ENCODE measurements at places on chromosomes 2 and 18.

DNA sequence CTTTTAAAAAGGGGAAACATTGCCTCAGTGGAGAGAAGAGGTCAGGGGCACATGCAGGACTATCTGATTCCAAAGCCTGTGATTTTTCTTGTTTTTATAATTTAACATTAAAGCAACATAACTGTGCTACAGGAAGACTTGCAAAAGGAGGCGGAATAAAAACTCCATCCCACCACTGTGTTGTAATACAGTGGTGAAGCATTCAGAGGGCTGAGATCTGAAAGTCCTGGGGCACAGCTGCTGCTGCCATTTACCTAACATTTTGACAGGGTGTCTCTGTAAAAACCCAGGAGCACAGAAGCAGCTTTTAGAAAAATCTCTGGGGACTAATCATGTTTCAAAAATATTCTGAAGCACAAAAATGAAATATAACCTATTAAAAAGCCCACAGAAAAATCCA is 97.6 kb downstream of the GRB14 start:
- peak; percentile 34 for DNase-seq

DNA sequence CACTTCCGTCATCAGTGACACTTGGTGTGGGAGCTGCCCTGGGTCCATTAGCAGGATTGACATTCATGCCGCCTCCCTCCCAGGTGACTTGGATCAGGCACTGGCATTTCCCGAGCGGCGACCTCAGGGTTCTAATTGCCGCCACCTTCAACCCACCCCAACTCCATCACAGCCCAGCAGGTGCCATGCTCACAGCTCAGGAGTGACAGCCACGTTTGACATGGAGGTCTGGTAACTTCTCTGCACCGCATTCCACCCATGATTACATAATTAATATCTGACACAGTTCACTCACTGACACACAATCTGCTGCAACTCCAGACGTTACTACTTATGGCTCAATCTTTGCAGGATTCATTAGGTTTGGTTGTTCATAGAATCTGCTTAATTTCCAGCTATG is 450.9 kb upstream of the MYT1L start:
- no peak for DNase-seq

GRCh38 chr18:44719519-44720060 is 38.9 kb downstream of the SETBP1 start:
- DNase-seq: no peak

GRCh38 chr2:32969444-32970162 is 22.9 kb downstream of the LTBP1 start:
- DNase-seq: no peak

DNA sequence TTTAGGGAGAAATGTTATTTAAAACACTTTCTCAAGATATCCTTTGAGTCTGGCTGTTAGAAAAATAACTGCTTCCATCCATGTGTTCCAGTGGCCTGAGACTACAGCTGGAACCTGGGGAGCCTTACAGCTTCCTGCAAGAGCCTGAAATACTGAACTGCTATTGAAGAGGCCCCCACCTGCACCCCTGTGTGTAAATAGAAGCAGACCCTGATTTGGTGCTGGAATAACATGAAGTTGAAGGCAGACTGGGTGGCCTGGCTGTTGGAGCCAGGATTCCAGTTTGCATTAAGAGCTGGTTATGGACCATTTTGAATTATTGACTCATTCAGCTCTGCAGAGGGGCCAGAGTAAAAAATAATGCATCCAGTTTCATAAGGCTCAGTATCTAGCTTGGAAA is 61.9 kb downstream of the DIS3L2 start:
- DNase-seq: peak; percentile 28

GRCh38 chr2:183564726-183565125 is 440.5 kb downstream of the NUP35 start:
- no peak for DNase-seq

DNA sequence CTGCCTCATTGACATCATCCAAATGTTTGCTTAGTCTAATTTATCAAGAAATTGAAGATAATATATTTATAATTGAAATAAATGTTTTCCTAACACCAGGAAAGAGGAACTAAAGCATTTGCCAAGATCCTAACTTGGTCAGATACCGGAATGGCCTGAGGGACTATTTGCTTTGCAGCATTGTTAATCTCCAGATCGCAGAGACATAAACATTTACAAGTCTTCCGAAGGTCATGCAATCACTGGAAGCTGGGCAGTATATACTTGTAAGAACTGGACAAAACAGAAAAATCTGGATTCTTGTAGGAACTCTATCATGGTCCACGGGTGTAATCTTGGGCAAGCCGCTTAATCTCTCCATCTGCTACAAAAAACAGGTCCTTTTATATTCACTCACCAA is 42.2 kb downstream of the CYBRD1 start:
- DNase-seq: no peak

GRCh38 chr18:22189449-22190166 is 20.2 kb downstream of the GATA6 start:
- no peak for DNase-seq

DNA sequence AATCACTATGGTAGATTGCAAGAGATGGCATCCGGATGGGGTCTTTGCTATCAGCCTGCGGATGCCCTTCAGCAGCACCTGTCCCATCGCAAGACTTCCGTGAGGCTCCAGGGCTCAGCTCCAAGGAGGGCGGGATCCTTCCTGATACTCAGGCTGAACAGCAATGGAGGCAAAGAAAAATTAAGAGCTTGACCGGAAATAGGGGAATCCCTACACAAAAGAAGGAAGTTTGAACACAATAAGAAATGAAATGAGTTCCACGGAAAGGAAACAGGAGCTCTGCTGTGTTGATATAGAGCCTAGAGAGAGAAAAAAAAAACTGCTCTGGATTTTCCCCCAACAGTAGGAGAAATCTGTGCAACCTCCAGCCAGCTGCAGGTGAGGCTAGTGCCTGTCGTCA is 91.9 kb downstream of the ARL4C start:
- DNase-seq: no peak

GRCh38 chr2:236888794-236889780 is 196.6 kb upstream of the COPS8 start:
- DNase-seq: no peak

GRCh38 chr2:215619989-215620388 is 184.1 kb upstream of the FN1 start:
- no peak for DNase-seq

GRCh38 chr2:218832520-218832919 is 917 bp upstream of the PRKAG3 start:
- peak; percentile 45 for DNase-seq

DNA sequence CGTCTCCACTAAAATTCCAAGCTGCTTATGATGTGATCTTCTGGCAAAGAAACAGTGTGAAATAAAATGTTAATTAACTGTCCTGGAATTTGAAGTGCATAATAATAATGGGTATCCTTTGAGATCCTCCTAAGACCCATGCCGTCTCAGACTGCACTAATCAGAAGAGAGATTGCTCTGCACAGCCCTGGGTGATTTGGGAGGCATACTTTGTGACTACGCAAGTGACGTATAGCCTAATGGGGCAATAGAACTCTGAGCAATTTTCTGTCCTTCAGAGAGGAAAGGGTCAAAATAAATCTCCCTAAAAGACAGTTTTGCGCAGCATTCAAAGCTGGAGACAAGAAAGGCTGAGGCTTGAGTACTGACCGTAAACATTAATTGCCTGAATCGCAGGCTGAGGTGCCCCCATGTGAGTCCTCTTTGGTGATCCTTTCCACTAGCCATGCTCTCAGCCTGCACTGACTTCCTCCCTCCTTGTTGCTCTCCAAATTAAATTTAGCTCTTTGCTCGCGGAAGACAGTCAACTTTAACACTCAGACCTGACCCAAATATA is 76.0 kb downstream of the DPP4 start:
- DNase-seq: no peak

DNA sequence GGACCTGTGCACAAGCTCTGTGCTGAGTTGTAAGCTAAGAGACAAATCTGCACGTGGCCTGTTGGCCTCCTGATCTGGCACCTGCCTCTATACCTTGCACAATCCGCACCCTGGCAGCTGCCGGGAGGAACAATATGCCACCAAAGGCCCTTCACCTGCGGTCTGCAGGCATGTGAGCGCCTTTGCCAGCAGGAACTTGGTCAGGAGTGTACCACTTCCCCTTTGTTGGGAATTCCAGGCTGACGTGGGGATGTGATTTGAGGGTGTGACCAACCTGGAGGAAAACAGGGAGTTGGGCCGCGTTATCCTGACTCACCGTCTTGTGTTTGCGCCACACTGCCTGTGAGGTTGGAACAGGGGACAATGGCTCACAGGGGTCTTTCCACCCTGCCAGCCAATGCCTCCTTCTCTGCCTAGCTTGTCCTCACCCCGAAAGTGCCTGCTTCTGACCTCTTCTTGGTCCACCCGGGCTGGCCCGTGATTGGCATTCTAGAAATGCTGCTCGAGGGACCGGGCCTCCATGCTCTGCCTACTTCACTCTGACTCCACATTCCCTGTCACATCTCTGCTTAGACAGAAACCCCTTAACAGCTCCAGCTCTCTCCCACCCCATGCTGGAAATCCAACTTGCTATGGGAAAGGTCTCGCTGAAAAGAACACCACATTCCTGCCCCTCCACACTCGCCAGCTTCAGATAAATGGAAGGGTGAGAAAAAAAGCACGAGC is 67.1 kb upstream of the MAP4K4 start:
- DNase-seq: no peak

GRCh38 chr2:124112966-124113365 is 87.9 kb downstream of the CNTNAP5 start:
- no peak for DNase-seq

GRCh38 chr18:53838746-53839145 is 385.7 kb downstream of the MBD2 start:
- no peak for DNase-seq

- no peak for DNase-seq
Observed at GRCh38 chr18:13032173-13032572, 41.0 kb downstream of the CEP192 start.

GRCh38 chr2:158212301-158212700 is 110.6 kb downstream of the UPP2 start:
- DNase-seq: no peak

- no peak for DNase-seq
Observed at GRCh38 chr2:84487298-84487996, 28.4 kb upstream of the SUCLG1 start.

GRCh38 chr2:18123577-18123976 is 245.1 kb downstream of the KCNS3 start:
- no peak for DNase-seq

- no peak for DNase-seq
Observed at GRCh38 chr18:51575171-51575570, 377.7 kb upstream of the MEX3C start.

- no peak for DNase-seq
Observed at GRCh38 chr18:59873641-59874040, 26.2 kb upstream of the PMAIP1 start.

DNA sequence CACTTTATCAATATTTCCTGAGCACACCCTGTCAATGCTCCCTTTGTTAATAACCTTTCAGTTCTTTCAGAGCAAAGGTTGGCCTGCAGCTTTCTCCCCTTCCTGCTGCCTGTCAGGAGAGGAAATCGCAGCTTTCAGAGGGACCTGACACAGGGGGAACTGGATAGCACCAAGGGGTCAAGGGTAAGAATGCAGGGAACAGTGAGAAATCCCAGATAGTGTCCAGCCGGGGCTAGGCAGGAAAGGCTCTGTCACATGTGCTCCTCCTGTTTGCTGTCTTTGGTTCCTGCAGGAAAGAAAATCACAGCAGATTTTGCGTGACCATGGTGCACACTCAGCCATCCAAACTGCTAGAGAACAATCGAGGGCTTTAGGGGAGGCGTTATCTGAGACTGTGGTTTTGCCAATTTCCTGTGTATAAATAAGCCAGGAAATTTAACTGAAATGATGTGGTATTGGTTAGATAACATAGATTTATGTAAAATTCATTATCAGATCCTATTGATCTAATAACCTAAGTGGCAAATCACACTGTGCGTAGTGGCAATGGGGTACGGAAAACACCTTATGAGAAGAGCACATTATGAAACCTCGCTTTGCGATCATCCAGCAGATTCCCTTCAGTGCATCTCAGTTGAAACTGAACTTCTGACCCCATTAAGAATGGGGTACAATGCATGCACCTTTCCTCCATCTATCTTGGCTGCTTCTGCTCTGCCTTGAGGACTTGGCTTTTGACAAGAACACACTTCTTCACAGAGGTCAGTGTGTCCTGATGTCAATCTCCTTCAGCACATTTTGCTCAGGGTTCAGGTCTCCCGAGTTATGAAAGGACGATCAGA is 178.0 kb downstream of the ICOS start:
- DNase-seq: peak; percentile 28

GRCh38 chr2:12796657-12797056 is 79.9 kb downstream of the TRIB2 start:
- peak; percentile 90 for DNase-seq

- DNase-seq: no peak
Observed at GRCh38 chr2:181526014-181526413, 68.8 kb downstream of the ITGA4 start.

- DNase-seq: no peak
Observed at GRCh38 chr2:46390036-46390435, 89.3 kb upstream of the TMEM247 start.

- DNase-seq: no peak
Observed at GRCh38 chr2:195279840-195280427, 377.1 kb upstream of the SLC39A10 start.
